G401 (cell line): ENCODE measurements at places on chromosomes 4 and X.

DNA sequence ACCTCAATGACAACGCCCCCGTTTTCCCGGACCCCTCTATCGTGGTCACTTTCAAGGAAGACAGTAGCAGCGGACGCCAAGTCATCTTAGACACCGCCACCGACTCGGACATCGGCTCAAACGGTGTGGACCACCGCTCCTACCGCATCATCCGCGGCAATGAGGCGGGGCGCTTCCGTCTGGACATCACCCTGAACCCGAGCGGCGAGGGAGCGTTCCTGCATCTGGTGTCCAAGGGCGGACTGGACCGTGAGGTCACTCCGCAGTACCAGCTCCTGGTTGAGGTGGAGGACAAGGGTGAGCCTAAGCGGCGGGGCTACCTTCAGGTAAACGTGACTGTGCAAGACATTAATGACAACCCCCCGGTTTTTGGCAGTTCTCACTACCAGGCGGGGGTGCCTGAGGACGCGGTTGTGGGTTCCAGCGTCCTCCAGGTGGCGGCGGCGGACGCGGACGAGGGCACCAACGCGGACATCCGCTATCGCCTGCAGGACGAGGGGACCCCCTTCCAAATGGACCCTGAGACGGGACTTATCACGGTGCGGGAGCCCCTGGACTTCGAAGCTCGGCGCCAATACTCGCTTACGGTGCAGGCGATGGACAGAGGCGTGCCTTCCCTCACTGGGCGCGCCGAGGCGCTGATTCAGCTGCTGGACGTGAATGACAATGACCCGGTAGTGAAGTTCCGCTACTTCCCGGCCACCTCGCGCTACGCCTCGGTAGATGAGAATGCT is 2.2 kb downstream of the FAT4 start:
- DNase-seq: no peak

GRCh38 chrX:148380650-148381561 is 119.5 kb upstream of the AFF2 start:
- DNase-seq: no peak

- no peak for DNase-seq
Observed at GRCh38 chrX:15142084-15142715, 127.7 kb downstream of the ASB9 start.

- DNase-seq: peak; percentile 37
Observed at GRCh38 chr4:47486231-47486673, 1.2 kb downstream of the ATP10D start.

GRCh38 chr4:5742968-5743367 is 32.0 kb downstream of the EVC start:
- no peak for DNase-seq

GRCh38 chr4:76198411-76199237 is 15.0 kb downstream of the SCARB2 start:
- peak; percentile 59 for DNase-seq

GRCh38 chr4:125985856-125986255 is 671.1 kb downstream of the FAT4 start:
- no peak for DNase-seq

- no peak for DNase-seq
Observed at GRCh38 chr4:3342182-3342854, 49.5 kb downstream of the RGS12 start.

DNA sequence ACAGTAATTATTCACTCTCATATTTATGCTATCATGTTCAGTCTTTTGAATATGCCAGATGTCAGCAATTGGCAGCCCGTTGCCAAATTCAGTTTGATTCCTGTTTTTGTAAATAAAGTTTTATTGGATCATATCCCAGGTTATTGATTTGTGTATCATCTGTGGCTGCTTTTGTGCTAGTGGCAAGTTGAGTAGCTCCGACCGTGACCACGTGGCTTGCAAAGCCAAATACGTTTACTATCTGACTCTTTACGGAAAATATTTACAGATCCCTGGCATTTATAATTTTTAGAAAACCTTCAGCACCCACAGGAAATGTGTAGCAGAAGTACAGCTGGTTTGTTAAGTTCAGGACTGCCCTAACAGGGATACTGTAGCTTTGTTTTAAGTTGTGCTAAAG is 67.4 kb downstream of the VCX2 start:
- DNase-seq: no peak
